ENCODE measurements at places on chromosomes 7 and 10. TPM values are rescaled to one million over a fixed set of nuclear protein-coding genes. Genes with fewer than 3 reads are reported as not detected.

- DNase-seq = no peak
Observed at GRCh38 chr10:21417172-21417712, 108.2 kb downstream of the SKIDA1 start.

The ZNF365 gene
- total RNA-seq = not detected

The AKR1C8 gene
- total RNA-seq = not detected

DNA sequence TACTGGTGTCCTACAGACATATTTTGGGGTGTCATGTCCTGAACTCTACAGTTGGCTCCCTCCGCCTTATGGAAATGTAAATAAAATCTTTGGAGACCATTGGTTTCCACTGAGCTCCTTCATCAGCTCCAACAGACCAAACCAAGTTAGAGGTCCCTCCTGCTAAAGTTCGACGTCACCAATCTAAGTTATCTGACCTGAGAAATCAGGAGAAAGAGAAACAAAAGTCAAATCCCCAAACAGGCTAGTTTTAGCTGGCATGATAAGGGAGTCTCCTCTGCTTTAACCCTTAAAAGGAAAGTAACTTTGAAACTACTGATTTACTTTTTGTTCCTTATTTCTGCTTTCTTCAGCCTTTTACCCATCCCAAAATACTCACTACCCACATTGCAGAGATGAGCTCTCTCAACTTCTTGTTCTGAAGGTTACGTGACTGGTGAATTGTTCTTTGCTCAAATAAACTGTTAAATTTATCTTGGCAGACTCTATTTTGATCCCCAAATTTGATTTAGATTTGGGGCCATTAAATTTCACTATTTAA, 39.9 kb downstream of the AVL9 start:
- DNase-seq = no peak

GRCh38 chr10:104689547-104689946, 48.5 kb downstream of the SORCS3 start:
- no peak for DNase-seq

DNA sequence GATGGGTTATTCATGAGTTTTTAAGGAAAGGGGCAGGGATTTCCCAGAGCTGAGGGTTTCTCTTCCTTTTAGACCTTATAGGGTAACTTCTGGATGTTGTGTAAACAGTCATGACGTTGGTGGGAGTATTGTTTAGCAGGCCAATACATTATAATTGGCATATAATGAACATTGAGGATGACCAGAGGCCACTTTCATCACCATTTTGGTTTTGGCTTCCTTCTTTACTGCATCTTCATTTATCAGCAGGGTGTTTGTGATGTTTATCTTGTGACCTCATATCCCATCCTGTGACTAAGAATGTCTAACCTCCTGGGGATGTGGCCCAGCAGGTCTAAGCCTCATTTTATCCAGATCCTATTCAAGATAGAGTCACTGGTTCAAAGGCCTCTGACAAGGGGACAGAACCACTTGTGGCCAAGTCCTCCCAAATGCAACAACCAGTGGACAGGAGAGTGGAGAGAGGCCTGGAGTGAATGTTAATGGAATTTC, 77.3 kb upstream of the RPA3 start:
- DNase-seq = peak; percentile 66

- no peak for DNase-seq
Observed at GRCh38 chr10:131858583-131859340, 42.0 kb upstream of the PPP2R2D start.

DNA sequence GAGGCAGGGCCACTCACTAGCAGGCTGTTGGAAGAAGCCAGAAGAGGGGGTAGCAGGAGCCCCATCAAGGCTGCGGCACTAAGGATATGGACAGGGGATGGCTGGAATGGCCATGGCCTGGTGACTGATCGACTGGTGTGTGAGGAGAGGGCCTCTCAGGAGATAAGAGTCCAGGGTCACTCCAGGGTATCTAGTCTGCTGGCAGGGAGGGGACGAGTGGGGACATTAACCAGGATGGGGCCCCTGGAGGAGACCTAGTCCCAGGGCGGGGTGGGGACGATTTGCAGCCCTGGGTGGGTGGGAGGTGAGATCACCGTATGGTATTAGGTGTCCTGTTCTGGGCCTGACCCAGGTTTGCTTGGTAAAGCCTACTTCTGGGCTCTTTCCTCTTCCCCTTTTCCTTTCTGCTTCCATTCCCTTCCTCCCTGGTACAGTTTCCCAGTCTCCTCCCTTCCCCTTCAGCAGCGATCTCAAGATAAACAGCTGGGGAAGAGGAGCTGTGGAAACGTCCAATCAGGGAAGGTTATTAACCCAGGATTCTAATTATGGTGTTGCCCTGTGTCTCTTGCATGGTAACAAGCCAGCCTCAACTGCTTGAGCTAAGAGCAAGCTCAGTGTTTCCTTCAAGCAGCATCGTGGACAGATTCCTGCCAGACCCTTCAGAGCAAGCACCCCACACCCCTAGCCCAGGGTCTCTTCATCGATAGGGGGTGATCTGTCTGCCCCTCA, 233.2 kb downstream of the RPS24 start:
- no peak for DNase-seq

The PAX4 gene
- not detected for total RNA-seq

DNA sequence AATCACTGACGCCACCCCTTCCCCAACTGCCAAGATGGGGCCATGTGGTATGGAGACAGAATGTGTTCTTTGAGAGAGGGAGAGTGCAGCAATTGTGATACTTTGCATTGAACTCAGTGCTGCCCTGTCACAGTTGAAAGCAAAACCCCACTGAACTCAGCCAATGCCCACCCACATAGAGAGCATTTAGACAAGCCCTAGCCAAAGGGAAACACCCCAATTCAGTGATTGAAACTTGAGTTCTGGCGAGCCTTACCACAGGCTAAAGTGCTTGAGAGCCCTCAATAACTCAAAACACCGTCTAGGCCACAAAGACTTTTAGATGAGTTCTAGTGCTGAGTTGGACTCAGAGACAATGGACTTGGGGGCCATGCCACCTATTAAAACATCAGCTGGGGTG, 751.9 kb upstream of the POT1 start:
- DNase-seq = no peak

DNA sequence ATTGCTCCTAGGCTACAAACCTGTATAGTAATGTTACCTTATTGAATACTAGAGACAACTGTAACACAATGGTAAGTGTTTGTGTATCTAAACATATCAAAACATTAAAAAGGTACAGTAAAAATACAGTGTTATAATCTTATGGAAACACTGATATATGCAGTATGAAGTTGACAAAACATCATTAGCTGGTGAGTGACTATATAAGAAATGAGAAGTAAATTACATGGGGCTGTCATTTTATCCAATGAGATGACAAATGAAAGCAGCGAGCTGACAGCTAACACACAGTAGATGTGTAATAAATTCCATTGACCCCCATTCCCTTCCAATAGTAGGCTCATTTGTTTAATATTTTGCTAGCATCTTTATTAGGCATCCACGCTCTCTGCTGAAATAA, 198.1 kb upstream of the GHITM start:
- no peak for DNase-seq

GRCh38 chr7:47228386-47229014, 353.4 kb downstream of the TNS3 start:
- peak; percentile 30 for DNase-seq

The HABP2 gene
- 24.3 TPM for total RNA-seq

The AP5Z1 gene
- total RNA-seq = 64.7 TPM

- no peak for DNase-seq
Observed at GRCh38 chr10:58897236-58897635, 279.2 kb upstream of the PHYHIPL start.

- no peak for DNase-seq
Observed at GRCh38 chr10:13340068-13340467, 8.0 kb downstream of the SEPHS1 start.

DNA sequence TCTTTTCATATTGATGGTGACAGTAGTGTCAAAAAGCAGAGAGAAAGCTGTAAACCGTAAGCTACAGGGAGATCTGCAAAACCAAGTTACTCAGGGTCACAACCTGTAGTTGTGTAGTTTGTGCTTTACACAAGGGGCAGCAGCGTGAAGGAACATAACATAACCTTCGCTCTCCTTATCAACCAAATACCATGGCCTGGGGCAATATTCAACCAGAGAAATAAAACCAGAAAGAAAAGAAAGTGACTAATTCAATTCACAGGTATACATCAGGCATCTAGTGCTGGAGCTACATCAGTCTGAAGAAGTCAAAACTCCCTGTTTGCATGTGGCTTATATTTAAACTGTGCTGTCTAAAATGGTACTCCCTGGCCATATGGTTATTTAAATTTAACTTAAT, 224.3 kb downstream of the TWIST1 start:
- DNase-seq = no peak

The JCAD gene
- 13.0 TPM for total RNA-seq

DNA sequence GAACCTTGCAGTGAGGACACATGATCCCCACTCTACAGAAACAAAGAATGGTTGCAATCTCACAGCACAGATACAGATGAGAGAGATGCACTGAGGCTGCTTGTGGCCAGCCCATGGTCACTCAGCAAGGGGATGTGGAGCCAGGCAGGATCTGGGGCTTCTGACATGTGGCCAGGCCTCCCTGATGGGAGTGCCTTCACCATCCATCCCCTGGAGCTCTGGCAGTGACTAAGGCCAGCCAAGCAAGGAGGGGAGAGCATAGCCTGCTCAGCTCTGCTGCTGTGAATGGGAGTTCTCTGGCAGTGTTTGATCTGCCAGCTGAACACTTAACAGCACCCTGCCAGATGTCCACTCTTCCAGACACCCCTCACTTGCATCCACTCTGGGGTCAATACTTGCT, 19.8 kb downstream of the C10orf71 start:
- DNase-seq = no peak

DNA sequence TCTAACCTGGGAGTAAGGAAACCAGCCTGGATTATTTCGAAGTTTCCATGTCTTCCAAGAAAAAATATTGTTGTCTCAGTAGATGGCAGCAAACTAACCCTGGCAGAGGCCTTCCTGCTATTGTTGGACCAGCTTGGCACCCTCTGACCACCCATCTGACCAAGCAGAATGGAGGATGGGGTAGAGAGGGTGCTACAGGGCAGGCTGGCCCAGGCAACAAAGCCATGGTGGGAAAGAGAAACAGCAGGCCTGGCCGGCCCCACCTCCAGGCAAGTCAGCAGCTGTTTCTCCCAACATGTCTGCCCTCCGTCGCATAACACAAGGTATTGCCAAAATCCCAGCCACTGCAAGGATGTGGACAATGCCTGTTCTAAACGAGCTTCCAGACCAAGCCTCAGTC, 95.0 kb downstream of the FAM53B start:
- no peak for DNase-seq

DNA sequence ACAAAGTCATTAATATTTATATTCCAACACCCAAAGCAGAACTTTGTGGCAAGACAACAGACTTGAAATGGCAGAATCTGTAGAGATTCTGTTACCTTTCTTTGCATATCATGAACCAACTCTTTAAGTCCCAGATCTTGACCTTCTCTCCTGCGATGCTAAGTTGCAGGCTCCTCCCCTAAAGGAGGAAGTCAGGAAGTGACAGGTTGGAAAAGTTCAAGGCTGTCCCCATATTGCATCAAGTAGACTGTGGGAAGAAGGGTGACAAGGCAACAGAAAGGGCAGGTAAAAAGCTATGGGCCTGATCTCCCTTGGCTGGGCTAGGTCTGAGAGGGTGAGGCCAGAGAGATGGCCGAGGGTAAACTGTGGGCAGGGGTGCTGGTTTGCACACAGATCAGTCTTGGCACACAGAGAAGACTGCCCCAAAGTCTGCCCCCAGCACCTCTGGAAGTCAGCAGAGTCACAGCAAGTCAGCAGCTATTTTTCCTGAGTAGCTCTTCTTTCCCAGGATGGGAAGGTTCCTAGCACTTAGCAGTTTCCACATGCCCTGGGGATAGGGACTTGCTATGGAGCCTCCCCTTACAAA, 115.1 kb downstream of the RAPGEF5 start:
- DNase-seq = no peak

GRCh38 chr10:89283936-89284475, 17.8 kb upstream of the IFIT2 start:
- no peak for DNase-seq

GRCh38 chr10:80275135-80275498, 14.3 kb downstream of the MAT1A start:
- DNase-seq = no peak

DNA sequence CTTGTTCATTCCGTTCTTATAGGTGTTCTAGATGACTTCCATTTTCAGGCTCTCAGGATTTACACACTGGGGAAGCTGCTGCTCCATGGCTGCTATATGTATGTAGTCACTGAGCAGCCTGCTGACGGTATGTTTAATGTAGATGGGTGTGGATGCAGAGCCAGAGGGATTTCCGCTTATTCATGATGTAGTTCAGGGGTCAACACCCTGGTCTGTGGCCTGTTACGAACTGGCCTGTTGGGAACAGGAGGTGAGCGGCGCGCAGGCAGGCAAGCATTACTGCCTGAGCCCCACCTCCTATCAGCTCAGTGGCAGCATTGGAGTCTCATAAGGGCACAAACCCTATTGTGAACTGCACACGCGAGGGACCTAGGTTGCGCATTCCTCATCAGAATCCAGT, 33.9 kb downstream of the DNAJB6 start:
- no peak for DNase-seq

DNA sequence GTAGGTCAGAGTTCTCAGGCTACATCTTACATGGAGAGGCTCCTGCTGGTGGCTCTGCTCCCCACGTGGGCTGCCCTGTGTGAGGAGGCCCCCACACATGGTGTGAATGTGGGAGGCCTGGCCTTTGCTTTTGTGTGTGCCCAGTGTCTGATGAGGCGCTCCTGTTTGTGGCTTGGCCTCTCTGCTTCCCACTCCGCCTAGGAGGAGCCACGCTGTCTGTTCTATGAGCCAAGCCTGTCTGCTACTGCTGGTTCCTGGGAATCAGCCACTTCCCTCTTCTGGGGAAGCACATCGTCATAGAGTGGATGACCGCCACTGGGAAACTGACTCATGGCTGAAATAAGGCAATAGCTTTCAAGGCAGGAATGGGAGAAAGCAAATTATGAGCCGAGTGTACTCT, 87.1 kb downstream of the CYP26A1 start:
- DNase-seq = no peak

- no peak for DNase-seq
Observed at GRCh38 chr10:63481815-63482421, 16.1 kb upstream of the JMJD1C start.

- DNase-seq = no peak
Observed at GRCh38 chr10:10657139-10657760, 360.4 kb upstream of the CELF2 start.

The AKR1D1 gene
- total RNA-seq = 2.2 TPM

The RAB11FIP2 gene
- total RNA-seq = 26.6 TPM

DNA sequence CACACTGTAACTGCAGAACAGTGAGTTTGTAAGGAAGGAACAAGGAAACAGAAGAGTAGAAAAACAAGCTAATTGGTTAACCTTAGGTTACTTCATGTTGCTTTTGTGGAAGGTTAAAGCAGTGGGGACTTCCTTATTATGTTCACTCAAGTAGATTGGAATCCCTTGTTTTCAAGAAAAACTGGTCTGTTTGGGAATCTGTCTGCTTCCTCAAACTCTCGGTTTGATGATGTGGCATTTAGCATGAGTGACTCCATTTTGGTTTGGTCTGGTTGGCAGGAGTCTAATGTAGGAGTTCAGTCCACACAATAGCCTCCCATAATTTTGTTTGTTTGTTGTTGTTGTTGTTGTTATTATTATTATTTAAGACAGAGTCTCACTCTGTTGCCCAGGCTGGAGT, 3.8 kb upstream of the TRIM56 start:
- DNase-seq = no peak
